Kidney (tissue), 22 donors: ENCODE measurements at places on chromosomes 13 and 19. TPM values are rescaled to one million over a fixed set of nuclear protein-coding genes. Genes with fewer than 3 reads are reported as not detected.

The RGS9BP gene
- 0.72 TPM for total RNA-seq

The CEACAM3 gene
- total RNA-seq, result 0.69 TPM

The UBE2L5 gene
- total RNA-seq, result not detected

The SMIM44 gene
- not detected for total RNA-seq

The CA11 gene
- 11.6 TPM for total RNA-seq

The NOVA2 gene
- total RNA-seq, result 8.5 TPM

The KIRREL2 gene
- not detected for total RNA-seq

The SOX21 gene
- not detected for total RNA-seq

The ZNF761 gene
- total RNA-seq, result 10.4 TPM

The ZNF575 gene
- 3.1 TPM for total RNA-seq

The RASA3 gene
- total RNA-seq, result 28.8 TPM

The CHST8 gene
- total RNA-seq, result 0.28 TPM
